CD4-positive, alpha-beta T cell treated with Interleukin-6 for 4 hours (primary cell): ENCODE measurements at places on chromosomes 4 and X.
A peak's percentile ranks its signal among the peaks of the same experiment; 100 is the strongest.

- DNase-seq: no peak
These were observed 106.3 kb downstream of the FAM53A start for GRCh38 chr4:1577822-1578217.

DNA sequence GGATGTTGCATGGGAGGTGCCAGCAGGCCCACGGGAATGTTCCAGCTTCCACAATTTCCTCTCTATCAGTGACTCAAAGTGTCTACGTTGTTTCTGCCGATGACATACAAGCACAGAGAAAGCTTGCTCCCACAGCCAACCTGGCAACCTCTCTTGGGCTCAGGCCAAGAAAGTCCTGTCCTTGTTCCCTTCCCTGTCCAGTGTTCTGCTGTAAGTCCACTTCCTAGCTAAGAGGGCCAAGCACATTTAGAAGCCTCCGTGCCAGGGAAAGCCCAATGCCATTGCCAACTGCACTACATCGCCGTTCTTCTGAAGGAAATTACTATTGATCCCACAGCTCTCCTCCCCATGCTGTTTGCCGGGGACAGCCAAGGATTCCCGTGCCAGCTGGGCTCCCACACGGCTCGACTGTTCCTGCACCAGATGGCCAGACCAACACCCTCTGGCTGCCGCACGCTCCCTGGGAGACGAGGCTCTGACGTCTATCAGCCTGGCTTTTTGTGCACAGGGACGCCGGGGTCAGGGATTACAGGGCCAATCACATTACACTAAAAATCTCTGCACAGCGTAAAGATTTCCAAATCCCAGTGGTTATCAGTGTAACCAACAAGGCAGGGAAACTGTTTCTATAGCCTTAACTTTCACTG, 284.0 kb downstream of the BCOR start:
- DNase-seq: no peak

DNA sequence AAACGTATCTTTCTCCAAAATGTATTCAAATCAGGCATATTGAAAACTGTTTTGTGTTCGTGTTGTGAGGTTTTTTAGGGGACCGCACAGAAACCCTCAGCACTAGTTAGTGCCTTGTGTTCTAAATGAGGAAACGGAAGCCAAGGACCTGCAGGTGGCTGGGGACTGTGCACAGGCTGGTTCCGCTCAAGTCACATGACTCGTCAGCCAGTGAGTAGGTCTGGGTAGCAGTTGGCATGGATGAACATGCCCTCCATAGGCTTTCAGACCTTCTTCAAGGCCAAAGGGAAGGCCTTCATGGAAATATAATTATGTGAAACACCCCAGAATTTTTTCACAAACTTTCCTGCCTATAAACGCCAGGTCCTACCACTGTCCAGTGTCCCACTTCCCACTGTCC, 1.3 kb upstream of the F11 start:
- no peak for DNase-seq

DNA sequence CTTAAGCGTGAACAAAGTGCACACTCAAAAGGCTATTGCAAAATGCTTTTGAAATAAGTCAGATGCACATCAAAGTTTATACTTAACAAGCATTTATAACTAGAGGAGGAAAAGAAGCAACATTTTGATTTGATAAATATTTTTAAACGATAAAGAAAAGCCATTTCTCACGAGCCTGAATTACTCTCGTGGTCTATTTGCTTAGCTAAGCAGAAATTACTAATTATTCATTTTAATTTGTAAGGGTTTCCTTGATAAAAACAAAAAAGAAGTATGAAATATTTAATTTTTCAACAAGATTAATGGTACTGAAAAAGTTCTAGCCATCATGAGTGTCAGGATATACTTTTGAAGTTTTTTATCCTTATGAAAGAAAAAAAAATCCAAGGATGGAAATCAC, 78.2 kb downstream of the UNC5C start:
- DNase-seq: no peak

DNA sequence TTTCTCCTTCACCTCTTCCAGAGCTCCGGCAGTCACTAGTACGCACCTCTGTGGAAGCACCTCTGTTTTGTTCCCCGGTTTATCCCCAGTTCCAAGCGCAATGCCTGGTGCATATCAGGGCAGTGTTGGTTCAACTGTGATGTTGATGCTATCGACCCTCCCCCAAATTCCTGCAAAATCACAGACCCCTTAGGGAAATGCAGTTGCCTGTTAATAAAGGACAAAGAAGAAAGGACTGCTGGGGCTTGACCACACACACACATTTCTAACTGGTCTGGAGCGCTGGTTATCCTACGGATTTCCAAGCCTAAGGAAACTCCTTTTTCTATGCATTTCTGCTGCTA, 530 bp upstream of the NMU start:
- DNase-seq: no peak

DNA sequence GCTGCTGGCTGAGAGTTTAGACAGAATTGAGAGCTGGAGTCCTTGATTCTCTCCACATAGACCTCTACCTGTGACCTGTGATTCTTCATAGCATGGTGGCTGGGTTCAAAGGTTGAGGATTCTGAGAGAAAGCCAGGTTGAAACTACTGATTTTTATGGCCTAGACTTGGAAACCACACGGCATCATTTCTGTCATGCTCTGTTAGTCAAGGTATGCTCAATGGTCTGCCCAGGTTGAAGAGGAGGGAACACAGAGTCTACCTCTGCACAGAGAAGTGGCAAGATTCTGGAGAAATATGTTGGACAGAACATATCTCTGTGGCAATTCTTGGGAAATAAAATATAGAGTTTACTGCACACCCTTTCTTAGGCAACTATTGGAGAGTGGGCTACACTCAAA, 57.2 kb upstream of the CXorf66 start:
- DNase-seq: no peak

DNA sequence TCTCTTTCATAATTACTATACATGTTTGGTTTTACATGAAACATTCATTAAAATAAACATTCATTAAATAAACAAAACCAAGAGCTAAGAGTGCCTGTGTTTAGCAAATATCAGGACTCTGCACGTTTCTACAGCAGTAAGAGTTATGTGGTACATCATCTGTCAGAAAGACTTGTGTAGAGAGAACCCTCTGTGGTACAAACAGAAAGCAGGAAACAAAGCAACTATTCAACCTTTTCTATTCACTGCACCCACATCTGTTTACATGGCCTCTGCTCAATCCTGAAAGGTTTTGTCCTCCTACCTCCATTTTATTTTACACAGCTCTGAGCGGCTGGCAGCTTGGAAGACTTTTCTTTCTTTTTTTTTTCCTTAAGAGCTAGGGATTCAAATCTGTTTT, 90.7 kb upstream of the PCDH18 start:
- no peak for DNase-seq

- no peak for DNase-seq
These were observed 40.5 kb downstream of the RBPJ start for GRCh38 chr4:26361297-26361696.

DNA sequence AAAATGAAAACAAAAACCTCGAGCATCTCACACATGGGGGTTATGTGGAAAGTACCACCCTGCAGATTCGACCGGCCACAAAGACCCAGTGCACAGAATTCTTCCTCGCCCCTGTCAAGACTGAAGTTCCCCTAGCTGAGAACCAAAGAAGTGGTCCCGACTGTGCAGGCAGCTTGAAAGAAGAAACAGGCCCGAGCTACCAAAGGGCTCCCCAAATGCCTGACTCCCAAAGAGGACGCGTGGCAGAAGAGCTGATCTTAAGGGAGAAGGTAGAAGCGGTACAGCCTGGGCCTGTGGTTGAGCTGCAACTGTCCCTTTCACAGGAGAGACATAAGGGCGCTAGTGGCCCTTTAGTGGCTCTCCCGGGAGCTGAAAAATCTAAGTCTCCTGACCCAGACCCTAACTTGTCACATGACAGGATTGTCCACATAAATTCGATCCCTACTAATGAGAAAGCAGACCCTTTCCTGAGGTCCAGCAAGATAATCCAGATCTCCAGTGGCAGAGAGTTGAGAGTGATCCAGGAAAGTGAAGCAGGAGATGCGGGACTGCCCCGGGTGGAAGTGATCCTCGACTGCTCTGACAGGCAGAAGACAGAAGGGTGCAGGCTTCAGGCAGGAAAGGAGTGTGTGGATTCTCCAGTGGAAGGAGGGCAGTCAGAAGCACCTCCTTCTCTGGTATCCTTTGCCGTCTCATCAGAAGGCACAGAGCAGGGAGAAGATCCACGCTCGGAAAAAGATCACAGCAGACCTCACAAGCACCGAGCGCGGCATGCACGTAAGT, 108.8 kb upstream of the MYOZ2 start:
- no peak for DNase-seq

GRCh38 chrX:67437821-67438220, 106.0 kb upstream of the AR start:
- DNase-seq: no peak

GRCh38 chr4:8176547-8177399, 18.2 kb upstream of the ABLIM2 start:
- peak; percentile 59 for DNase-seq

DNA sequence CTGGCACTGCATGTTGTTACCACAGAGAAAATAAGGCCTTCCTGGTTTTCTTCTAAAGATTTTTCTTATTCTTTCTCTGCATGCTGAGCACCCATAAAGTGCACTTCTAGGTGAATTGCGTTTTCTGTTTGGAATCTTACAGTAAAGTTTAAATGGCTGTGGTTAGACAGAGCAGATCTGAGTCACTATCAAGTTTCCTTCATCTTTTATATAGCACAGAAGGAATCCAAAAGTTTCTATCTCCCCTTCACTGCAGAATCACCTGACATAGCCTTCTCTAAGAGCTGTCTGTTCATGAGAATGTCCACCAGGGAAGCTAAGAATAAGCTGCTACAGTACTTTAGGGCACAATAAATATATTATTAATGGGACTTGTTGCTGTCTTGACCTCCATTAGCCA, 455.5 kb upstream of the FAM241A start:
- no peak for DNase-seq

DNA sequence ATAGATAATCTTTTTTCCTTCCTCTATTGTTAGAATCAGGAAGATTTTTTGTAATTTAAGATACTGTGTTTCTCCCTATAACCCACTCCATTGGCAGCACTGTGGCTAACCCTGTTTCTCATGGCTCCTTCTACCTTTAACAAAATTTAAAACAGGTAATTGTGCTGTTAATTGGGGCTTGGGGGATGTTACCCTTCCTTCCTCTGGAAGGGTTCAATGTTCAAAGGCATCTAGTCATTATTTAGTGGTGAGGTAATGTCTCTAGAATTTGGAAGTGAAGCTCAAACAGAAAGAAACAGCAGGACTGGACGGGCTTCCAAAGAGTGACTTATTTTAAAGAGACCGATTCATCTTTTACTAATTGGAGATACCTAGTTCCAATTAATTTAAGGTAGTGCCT, 166.4 kb downstream of the TRIML1 start:
- no peak for DNase-seq

DNA sequence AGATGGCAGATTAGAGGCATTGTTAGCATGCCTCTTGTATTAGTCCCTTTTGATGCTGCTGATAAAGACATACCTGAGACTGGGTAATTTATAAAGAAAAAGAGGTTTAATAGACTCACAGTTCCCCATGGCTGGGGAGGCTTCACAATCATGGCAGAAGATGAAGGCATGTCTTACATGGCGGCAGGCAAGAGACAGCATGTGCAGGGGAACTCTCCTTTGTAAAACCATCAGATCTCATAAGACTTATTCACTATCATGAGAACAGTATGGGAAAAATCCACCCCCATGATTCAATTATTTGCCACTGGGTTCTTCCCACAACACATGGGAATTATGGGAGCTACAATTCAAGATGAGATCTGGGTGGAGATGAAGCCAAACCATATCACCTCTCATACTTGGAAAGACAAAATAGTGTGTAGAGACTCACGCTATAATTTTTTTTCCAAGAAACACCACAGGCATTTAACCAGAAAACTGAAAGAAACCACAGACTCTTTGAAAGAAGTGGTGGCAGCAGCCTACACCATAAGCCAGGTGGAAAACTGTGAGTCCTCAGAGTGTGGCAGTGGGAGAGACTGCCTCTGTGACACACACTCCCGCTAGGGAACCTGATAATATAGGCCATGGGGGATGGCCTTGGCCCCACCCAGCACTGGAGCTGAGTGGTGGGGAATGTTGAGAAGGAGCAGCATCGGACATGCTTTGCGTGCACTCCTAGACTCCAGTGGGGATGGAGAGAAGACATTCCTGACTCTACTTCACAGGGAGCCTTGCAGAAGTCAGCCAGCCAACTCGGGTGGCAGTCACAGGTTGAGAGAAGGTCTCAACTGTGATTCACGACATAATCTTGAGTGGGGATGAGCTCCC, 51.5 kb downstream of the SLC2A9 start:
- DNase-seq: no peak

DNA sequence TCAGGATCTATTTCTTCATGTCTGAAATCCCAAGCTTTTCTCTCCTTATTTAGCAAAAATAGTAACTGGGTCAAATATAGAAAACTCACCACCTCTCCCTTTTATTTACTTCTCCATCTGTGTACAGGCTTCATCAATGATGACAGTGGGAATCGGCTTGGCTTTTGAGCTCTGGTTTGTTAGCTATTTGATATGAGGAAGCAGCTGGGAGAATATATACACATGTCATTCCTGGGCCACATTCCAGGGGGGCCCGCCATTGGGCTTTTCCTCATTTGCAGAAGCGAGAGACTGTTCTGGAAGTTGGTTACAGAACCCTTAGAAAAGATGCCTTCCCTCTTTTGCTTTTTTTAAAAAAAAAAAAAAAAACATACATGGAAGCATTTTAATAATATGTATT, 107.4 kb upstream of the F9 start:
- DNase-seq: no peak

- DNase-seq: no peak
These were observed 49.7 kb downstream of the CORIN start for GRCh38 chr4:47788126-47788525.

DNA sequence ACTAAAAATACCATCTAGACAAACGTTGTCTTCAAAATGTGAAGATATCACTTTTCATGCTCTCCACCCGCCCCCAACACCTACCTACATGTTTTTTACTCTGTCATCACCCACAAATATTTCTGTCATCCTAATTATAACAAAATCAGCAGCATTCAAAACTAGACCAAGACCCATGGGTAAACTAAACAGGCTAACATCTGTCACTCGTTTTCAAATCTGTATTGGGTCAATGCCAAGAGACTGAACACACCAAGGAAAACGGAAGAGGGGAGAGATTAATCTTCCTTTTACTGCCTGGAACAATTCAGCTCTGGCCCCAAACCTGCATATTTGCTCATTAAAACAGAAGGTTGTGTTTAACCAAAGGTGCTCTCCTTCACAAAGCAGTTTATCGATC, 17.5 kb downstream of the FAM184B start:
- DNase-seq: no peak

- DNase-seq: no peak
These were observed 43.8 kb downstream of the ADGRA3 start for GRCh38 chr4:22471999-22472461.

GRCh38 chr4:143728166-143728565, 27.7 kb upstream of the FREM3 start:
- DNase-seq: no peak

DNA sequence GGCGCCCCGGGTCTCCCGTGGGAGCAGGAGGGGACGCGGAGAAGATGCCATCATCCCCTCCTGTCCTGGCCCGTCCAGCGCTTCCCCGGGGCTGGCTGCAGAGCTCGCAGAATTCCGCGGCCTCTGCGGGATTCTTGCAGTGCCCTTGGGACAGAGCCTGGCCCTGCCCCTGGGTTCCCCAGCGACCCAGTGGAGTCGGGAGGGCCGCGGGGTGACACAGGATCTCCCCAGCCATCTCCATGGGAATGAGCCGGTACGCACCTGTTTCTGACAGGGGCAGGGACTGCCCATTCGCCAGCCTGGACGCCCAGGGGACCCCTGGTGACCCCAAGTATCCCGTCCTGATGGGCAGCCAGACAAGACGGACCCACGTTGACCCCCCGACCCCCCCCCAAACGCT, 482 bp downstream of the FAM9C start:
- DNase-seq: no peak

- DNase-seq: no peak
These were observed 1326.3 kb downstream of the C4orf33 start for GRCh38 chr4:130422261-130422660.
